ENCODE measurements at places on chromosomes 16 and 17. TPM values are rescaled to one million over a fixed set of nuclear protein-coding genes. Genes with fewer than 3 reads are reported as not detected.

NGFR gene
- 0.13 TPM for total RNA-seq

SOCS1 gene
- 3.4 TPM for total RNA-seq

TBC1D3H gene
- total RNA-seq = not detected

TMC8 gene
- total RNA-seq = under 0.01 TPM

ERN2 gene
- 0.38 TPM for total RNA-seq

TP53TG3B gene
- not detected for total RNA-seq

MRC2 gene
- 150 TPM for total RNA-seq
